Testis (tissue), 5 donors: ENCODE measurements at places on chromosomes 1 and 21. TPM values are rescaled to one million over a fixed set of nuclear protein-coding genes. Genes with fewer than 3 reads are reported as not detected.

GRCh38 chr1:45365051-45365450, 24.8 kb upstream of the MUTYH start:
- DNase-seq, result no peak
- H3K4me3 ChIP-seq, result no peak overlapping the region
- H3K4me1 ChIP-seq, result no peaks in the 10 kb centered on the region
- no peak overlapping the region for H3K27ac ChIP-seq

- no peak for DNase-seq
- no peaks in the 10 kb centered on the region for H3K27me3 ChIP-seq
- H3K4me3 ChIP-seq, result no peak overlapping the region
- no peaks in the 10 kb centered on the region for H3K4me1 ChIP-seq
- no peak overlapping the region for H3K27ac ChIP-seq
These were observed 42.4 kb upstream of the STMN1 start for GRCh38 chr1:25948641-25949040.

DNA sequence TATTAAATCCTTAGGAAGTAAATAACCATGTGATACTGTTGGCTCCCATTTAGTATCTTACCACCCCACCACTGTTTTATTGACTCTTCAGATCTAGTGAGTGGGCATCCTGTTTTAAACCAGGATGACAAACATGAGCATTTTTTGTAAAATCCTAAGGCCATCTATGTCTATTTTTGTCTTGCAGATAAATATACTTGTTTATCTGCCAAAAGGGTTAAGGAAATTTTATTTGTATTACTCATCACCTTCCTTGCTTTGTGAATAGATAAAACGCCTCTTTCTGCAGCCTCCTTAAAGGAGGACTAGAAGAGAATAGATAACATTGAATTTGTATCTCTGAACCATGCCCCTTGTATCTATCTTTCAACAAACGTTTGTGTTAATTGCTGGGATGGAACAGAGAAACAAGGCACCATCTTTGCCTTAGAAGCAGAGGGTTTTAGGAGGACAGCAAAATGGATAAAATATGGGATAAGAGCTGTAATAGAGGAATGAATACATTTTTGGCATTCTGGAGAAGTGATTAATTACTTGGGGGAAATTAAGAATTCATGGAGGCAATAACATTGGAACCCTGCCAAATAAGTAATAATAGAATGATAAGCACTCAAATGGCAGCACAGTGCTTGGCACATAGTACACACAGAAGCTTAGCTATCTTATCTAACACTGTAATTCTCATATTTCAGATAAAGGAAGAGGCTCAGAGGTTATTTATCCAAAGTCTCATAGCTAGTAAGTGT, 14.7 kb downstream of the YTHDF2 start:
- peaks cover 55% of the 10 kb centered on the region for H3K4me1 ChIP-seq
- no peak for DNase-seq
- no peak overlapping the region for H3K4me3 ChIP-seq
- no peak overlapping the region for H3K27ac ChIP-seq
- no peaks in the 10 kb centered on the region for H3K36me3 ChIP-seq

GRCh38 chr1:157090196-157090647, 9.4 kb downstream of the ETV3L start:
- H3K27ac ChIP-seq, result no peak overlapping the region
- H3K36me3 ChIP-seq, result no peaks in the 10 kb centered on the region
- H3K27me3 ChIP-seq, result no peaks in the 10 kb centered on the region
- peak; percentile 95 for DNase-seq
- H3K4me1 ChIP-seq, result no peaks in the 10 kb centered on the region

The IFI44 gene
- polyA plus RNA-seq, result 7.5 TPM

The SYF2 gene
- polyA plus RNA-seq, result 40.7 TPM

The LORICRIN gene
- polyA plus RNA-seq, result not detected
